Testis (tissue), 5 donors: ENCODE measurements at places on chromosomes 3 and 15. TPM values are rescaled to one million over a fixed set of nuclear protein-coding genes. Genes with fewer than 3 reads are reported as not detected.
A peak's percentile ranks its signal among the peaks of the same experiment; 100 is the strongest.

DNA sequence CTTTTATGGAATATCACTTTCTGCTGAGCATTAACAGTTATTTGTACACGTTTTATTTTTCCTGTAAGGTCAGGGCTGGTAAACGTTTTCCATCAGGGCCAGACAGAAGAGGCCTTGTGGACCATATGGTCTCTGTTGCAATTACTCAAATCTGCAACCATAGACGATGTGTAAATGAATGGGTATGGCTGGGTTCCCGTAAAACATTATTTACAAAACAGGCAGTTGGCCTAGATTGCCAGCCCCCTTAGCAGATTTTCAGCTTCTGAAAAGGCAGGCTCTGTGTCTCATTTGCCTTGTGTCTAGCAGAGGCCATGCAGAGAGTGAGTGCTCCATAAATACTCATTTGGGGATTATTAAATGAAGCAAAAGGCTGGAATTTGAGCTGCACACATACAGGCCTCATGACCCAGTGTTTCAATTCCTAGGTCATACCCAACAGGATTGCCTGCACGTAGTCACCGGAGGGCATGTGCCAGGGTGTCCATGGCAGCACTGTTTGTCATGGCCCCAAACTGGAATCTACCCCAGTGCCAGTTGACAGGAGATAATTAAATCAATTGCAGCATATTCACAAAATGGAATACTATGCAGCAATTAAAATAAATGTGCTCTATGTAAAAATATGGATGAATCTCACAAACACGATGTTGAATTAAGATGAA is 51.3 kb downstream of the GPD1L start:
- no peak for DNase-seq

DNA sequence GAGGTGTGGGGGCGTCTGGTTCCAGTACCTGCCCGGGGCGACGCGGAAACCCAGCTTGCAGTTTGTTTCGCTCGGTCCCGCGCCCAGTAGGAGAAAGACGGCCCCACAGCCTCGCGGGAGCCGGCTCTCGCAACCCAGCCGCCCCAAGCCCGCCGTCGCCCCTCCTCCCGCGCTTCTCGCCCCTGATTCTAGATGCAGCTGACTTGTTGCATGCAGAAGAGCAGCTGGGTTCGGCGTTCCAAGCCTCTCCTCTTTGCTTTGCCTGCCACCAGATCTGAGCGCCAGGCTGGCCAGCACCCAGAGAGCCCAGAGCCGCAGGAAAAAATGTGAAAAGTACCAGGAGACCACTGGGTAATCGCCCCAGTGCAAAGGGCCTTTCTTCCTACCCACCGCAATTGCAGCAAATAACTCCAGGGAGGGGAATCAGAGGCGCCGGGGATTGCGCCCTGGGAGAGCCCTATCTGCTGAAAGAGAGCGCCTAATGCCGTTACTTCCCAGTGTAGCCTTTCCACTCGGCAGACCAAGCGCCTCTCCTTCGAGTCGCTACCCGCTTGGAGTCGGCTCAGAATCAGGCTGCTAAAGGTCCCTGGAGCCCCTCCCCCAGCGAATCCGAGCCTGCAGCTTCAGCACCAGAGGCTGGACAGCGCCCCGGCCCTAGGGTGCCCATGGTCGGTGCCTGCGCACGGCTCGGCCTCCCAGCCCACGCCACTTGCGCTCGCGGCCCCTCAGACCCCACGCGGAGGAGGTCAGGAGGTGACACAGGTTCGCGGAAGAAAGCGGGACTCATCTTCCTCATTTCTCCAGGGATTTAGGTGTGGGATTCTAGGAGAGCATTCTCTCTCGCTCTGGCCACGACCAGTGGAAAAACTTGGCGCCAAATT is 15.7 kb upstream of the AEN start:
- peak; percentile 68 for DNase-seq

Gene LRTM1
- not detected for total RNA-seq

Gene FANCD2OS
- total RNA-seq = 14.3 TPM

DNA sequence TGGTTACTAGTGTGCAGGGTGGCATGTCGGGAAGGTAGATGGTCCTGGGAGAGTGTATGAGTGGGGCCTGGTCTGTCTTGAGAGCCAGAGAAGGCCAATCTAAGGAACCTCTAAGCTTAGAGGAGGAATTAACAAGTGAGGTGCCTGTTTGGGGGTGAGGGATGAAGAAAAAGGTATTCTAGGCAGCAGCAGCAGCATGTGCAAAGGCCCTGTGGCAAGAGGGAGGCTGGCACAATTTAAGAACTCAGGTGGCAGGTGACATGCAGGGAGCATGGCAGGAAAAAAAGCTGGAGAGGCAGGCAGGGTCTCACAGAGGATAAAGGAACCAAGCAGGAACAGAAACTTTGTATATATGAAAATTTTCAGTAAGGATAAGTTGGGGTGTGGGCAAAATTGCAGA is 51.2 kb downstream of the SPSB4 start:
- no peak for DNase-seq

Gene RPL14
- total RNA-seq = 100 TPM

DNA sequence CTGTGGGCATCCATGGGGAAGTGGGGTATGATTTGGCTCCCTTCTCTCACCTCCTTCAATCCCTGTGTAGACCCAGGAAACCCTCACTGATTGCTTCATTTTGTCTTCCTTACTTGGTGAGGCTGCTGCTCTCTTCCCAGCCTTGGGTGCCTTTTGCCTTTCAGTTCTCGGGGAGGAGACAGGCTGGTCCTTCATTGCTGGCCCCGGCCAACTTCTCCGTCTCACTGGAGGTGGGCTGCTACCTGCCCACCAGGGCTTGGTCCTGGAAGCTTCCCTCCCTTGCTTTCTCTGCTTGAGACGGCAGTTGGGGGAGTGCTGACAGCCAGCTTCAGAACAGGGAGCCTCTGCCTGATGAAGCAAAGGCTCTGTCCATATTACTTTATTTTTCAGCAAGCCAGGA is 4.7 kb downstream of the FOXL2 start:
- DNase-seq = no peak

DNA sequence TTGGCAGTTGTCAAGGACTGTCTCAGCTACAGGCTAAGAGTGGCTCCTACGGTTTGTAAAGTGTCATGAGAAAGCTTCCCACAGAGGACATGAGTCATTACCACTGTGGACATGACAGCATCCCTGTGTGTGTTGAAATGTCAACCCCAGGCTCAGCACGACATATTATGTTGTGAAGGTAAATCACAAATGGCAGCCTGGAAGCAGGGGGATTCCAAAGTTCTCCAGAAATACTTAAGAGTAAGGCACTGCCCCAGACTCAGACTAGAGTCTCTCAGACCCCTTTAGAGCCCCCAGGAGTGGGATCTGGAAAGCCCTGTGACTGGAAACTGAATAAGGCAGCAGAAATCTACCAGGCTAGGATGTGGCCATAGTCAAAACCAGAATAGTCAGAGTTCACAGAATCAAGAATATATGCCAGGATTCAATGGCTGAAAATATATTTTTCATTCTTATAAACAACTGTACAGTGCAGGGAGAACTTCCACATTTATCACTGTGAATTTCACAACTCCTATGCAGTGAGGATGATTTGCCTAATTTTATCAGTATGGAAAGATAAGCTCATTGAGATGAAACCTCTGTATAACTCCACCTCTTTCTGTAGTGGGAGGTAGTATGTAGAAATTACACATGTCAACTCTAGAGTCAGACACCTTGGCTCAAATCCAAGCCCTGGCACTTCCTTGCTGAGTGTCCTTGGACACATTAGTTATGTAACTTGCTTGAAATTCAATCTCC is 237.1 kb upstream of the CFAP20DC start:
- DNase-seq = peak; percentile 16

DNA sequence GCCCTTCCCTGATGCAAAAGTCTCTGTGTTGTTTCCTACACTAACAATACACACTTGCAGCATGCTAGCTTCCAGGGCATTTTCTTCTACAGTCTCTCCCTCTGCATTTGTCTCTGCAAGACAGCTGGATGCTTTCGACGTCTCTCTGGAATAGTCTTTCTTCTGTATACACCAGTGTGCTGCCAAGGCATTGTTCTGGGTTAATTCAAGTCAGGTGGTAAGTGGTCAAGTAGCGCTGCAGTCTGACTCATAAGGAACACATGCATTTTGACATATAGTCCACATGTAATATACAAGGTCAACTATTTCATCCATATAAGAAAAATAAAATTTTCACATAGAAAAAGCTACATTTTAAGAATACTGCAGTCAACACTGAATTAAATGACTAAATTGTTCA is 92.7 kb downstream of the MYLK start:
- DNase-seq = no peak

- no peak for DNase-seq
Observed at GRCh38 chr3:178690571-178690970, 154.3 kb downstream of the KCNMB2 start.

GRCh38 chr15:44788748-44789147 is 52.4 kb downstream of the TRIM69 start:
- DNase-seq = no peak

- no peak for DNase-seq
Observed at GRCh38 chr3:189962466-189962865, 158.2 kb downstream of the P3H2 start.

- no peak for DNase-seq
Observed at GRCh38 chr3:43017004-43017403, 37.9 kb downstream of the GASK1A start.

DNA sequence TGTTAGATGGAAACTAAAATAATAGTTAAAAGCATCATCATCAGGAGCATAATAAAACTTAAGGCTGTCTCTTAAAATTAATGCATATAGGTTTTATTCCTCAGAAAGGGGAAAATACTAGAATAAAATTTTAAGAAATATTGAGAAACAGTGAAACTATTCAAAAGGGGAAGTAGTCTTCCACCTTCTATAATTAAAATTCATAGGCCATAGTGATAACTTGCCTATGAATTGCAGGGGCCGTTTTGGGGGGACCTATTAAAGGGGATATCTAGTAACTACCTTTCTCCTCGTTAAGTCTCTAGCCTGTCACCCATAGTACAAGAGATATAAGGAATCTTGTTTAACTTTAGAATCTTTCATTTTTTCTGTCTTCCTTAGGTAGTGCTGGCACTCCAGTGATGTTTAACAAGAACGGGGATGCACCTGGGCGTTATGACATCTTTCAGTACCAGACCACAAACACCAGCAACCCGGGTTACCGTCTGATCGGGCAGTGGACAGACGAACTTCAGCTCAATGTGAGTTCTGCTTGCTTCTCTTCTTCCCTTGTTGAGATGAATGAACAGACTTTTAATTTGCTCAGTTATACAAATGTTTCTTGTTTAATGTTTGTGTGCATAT is 600.4 kb downstream of the GRM7 start:
- no peak for DNase-seq

Gene ITIH3
- 6.3 TPM for total RNA-seq

Gene PSTPIP1
- total RNA-seq = 8.6 TPM

DNA sequence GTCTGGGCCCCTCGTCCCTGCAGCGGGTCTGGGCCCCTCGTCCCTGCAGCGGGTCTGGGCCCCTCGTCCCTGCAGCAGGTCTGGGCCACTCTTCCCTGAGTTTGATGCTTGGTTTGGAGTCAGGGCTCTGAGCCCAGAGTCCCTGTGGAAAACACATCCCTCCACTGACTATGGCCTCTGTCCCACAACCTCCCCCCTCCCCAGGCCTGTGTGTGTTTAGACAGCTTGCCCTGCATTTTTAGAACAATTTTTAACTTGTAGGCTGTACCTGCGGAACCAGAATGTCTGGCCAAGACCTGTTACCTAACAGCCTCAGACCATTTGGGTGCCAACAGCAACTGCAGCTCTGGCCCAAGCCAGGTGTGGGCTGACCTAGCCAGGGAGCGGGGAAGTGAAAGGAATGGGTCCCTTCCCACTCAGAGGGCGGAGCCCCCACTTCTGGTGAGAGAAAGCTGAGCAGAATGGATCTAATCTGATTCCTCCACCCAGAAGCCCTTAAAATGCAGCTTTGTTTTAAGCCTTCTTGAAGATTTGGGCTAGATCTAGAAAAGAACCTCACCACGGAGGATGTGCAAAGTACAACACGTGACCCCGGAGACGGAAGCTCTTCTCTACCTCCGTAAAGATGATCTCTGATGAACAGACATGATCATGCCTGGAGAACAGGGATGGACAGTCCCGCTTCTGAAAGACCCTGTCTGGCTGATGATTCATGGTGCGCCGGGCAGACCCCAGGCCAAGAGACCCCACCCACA is 60.5 kb upstream of the TFRC start:
- DNase-seq = no peak

DNA sequence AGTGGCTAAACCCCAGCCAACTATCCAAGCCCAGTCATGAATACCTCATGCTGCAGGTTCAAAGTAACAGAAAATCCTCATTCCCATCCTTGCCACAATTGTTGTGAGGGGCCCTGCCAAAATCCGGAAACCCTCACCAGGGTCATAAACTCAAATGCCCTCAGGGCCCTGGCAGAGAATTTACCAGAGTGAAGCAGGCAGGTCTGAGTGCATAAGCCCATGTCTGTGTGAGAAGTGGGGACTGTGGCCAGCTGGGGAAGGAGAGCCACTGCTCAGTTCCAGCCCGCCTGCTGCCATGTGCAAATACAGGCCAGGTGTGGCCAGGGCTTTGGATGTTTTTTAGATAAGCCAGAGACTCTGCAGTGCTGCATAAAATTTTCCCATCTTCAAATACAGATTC is 7.0 kb downstream of the CEP152 start:
- DNase-seq = no peak

DNA sequence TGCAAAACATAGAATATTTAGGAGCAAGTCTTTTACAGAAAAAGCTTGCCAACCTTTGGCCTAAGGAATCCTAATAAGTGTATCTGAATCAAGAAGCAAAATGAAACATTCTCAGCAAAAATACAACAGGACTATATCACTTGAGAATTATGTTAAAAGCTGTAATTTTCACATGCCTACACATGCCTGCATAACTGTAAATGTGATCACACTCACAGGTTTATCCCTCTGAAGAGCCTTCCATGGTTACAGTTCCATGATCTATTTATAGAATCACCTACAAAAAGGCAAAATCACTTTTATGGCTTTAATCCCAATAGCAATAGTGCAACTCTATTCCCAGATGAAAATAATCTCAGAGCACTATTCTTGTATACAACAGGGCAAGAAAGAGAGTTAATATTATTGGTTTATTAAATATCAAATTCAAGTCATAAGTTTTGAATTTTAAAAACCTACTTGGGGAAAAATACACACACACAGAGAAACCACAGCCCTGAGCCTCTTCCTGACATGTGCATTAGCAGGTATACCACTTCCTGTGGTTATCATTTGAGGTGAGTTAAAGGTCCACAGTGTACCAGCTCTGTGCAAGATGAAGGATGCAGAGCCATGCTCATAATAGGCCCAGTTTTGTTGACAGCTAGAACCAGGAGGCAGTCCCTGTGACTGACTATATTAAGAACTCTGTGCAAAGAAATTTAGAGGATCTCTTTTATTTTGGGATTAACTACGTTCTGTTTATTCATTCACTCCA is 252.5 kb upstream of the TGFBR2 start:
- DNase-seq = no peak
